ENCODE measurements at places on chromosomes 3 and 15.
A peak's percentile ranks its signal among the peaks of the same experiment; 100 is the strongest.

- DNase-seq, result no peak
Observed at GRCh38 chr3:76131396-76132153, 346.2 kb upstream of the ZNF717 start.

DNA sequence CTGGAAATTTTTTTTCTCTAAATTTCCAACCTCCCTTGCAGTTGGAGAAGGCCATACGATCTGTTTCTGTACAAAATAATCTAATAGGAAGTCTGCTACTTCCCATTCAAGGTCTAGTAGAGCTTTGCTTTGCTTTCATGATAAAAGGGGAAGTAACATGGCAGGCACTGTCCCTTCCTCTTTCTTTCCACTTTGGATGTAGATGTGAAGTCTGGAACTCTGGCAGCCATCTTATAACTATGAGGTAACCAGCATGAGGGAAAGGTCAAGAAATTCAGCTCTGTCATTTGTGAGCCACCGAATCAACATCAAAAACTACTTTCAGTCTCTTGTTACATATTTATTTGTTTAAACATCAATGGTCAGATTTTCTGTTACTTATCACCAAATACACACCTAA, 156.3 kb downstream of the MTHFS start:
- DNase-seq, result no peak

DNA sequence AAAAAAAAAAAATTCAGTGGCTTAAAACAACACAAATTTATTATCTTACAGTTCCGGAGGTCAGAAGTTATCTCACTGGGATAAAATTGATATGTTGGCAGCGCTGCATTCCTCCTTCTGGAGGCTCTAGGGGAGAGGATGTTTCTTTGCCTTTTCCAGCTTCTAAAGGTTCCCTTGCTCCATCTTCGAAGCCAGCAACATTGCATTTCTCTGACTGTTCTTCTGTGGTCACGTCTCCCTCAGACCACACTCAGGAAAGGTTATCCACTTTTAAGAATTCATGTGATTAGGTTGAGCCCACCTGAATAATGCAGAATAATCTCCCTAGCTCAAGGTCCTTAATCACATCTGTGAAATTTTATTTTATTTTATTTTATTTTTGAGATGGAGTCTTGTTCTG, 23.4 kb upstream of the ACAP2 start:
- DNase-seq, result no peak

DNA sequence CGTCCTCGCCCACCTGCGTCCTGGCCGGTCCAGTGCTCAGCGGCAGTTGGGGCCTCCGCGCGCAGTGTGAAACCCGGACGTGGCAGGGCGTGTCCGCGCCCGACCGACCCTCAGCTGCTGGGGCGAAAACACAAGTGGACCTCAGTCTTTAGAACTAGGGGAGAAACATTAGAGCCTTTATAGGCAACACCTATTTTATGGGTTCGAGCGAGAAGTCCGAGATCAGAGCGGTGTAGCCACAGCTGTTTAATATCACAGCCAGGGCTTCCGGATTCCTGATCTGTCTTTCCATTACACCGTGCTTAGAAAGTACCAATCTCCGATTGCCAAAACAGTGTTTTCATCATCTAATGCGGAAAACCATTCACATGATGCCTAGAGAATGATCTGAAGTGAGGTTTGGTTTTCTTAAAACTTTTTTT, 506 bp downstream of the RAD51 start:
- DNase-seq, result no peak

GRCh38 chr15:69574506-69574905, 121.9 kb downstream of the RPLP1 start:
- no peak for DNase-seq

DNA sequence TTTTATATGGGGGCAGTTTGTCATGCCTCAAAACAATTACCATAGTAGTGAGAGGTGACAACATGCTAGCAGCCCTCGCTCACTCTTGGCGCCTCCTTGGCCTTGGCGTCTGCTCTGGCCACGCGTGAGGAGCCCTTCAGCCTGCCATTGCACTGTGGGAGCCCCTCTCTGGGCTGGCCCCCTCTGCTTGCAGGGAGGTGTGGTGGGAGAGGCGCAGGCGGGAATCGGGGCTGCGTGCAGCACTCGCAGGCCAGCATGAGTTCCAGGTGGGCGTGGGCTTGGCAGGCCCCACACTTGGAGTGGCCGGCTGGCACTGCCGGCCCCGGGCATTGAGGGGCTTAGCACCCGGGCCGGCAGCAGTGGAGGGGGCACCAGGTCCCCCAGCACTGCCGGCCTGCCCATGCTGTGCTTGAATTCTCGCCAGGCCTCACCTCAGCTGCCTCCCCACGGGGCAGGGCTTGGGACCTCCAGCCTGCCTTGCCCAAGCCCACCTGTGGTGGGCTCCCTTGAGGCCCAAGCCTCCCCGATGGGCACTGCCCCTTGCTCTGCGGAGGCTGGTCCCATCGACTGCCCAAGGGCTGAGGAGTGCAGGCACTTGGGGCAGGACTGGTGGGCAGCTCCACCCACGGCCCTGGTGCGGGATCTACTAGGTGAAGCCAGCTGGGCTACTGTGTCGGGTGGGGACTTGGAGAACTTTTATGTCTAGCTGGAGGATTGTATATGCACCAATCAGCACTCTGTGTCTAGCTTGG, 38.8 kb upstream of the EIF5A2 start:
- no peak for DNase-seq

DNA sequence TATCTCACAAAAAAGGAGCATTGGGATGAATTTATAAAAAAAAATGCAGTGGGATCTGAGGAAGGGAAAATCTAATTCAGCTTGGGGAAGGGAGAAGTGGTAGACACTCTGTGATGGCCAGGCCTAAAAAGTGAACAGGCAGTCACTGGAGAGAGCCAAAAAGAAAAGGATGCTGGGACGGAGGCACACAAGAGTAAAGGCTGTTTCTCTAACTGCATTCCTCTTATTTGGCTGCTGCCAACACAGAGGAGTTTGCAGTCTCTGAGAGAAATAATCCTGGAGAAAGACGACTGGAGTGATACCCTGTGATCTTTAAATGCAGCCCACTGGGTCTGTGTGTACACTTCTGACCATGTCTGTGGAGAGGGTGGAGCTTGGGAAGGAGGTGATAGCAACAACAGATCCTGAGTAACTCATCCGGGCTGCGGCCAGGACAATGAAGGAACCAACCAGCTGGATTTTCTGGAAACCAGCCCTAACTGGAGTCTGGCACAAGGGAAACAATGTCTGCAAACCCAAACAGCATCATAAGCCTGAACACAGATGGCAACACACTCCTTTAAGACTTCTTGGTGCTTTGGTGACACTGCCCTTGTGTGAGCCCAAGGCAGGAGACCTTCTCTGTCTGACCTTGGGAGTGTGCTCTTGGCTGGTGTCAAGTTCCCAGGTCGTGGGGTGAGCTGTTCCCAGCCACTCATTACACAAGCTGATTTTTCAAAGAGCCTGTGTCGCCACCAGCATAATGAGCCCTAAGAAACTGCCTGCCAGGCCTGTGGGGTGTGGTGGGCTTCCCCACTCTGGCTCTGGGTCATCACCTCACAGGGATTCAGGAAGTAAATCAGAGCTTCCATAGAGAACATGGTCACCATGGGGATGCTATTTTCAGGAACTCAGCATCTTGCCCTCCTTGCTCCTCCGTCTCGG, 8.0 kb downstream of the FYCO1 start:
- no peak for DNase-seq

DNA sequence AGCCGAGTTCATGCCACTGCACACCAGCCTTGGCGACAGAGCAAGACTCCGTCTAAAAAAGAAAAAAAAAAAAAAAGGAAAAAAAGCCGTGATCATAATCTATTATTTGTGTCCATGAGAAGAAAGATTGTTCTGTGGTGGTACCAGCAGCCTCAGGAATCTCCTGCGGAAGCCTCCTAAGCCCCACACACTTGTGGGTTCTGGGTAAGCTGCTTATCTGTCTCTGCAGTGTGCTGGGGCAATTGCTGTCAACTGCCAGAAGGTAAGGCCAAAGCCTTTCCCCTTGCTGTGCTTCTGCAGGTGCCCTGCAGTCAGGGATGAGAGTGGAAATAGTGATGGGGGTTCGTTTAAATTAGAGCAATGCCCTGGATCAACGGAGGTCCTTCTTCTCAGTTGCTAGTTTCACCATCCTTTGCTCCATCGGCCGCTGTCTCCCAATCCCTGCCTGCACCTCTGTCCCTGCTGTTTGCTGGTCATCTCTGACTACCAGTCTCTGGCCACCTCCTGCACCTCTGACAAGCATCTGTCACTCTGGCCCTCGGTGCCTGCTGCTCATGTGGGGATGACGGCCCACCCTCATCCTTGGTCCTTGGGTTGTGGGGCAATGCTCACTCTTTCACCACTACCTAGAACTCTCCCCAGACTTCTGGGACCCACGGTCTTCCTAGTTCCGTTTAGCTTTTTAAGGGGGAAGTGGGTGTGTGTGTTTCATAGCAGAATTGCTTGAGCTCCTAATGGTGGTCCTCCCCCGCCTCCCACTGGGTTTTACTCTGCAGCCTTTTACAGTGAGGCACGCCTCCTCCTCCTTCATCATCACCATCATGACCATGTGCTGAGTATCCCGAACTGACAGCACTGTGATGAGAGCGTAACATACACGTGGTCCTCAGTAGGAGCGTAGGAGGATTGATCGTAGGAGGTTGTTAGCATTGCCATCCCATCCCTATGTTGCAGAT, 25.5 kb downstream of the CHRD start:
- no peak for DNase-seq

DNA sequence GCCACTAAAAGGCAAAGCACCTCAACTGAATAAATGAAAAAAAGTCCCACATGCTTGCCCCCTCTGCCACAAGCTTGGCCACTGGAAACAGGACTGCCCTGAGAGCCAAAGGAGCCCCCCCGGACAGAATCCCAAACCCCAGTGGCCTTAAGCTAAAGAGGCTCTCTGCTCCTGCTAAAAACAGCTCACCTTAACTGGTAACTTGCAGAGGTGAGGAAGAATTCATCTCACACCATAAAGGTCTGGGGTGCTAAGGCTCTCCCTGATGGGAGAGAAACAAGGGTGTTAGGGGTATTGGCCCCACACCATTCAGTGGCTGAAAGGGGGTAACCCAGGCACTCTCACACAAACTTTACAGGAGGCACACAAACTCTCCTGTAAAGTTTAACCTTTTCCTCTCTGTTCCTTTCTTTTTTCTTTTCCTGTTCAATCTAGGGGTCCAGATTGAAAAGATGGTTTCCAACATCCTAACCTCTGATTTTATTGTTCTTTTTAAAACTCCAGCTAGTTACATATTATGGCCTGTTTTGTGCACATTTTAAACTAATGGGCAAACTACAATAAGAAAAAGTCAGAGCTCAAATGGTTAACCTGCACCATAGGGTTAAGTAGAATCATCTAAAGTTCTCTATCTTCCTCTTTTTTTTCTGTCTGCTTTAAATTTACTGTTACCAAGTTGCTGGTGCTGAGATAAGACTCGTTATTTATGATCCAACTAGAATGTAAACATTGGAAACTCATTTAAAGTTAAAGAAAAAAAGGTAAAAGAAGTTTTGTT, 19.9 kb downstream of the TRANK1 start:
- no peak for DNase-seq

DNA sequence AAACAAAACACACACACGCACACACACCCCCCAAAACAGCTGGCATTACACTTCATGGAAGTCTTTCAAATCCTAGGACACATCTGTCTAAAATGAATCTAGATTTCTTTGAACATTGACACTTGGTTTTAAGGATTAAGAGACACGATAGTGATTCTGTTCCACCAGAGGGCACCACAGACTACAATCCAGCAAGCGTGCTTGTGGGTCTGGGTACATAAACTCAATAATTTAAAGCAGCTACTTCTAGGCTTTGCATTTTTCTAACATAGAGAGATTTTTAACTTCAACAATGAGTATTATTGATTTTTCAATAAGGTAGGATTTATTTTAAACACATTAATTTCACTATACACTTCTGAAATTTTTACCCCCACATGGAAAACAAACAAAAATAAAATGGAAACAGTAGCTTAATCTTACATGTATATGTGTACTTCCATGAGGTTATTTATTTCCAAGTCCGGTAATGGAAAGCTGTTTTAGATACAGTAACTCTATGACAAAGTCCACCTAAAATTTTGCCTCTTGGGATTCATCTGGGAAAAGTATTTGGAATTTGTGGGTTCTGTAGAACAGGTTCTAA, 564.0 kb upstream of the TGFBR2 start:
- DNase-seq, result peak; percentile 24

- no peak for DNase-seq
Observed at GRCh38 chr15:59751552-59752413, 62.7 kb upstream of the BNIP2 start.

GRCh38 chr15:44676676-44677075, 13.2 kb upstream of the SPG11 start:
- no peak for DNase-seq

- no peak for DNase-seq
Observed at GRCh38 chr3:49498648-49499047, 28.6 kb downstream of the DAG1 start.

GRCh38 chr15:57606048-57606447, 14.3 kb downstream of the MYZAP start:
- DNase-seq, result no peak

DNA sequence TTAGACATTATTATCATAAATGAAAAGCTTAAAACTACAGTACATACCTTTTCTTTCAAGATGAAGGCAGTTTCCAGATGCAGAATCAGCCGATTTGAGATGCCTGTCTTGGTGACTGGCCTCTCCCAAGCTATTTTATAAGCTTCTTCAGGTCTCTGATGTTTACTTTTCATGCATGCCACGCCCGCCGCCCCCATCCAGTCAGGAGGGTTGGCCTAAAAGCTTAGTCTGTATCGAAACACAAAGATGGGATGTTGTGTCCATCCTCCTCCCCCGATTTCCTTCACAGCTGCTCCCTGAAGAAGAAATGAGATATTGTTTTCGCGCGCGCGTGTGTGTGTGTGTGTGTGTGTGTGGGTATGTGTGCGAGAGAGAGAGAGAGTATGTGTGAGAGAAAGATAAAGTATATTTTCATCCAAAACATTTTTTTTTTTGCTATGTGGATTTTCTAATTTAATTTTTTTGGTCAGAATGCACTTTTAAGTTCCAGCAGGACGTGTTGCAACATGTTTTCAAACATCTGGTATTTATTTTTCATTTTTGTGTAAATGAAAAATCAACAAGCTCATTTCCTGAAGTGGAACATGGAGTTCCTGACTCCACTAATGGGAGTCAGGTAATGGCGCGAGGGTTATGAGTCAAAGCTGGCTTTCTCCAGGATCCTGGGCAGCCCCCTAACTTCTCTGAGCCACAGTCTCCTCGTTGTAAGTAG, at the start of gene APOD:
Gene APOD (minus strand): TSS at position 110 of the 712 bp plus-strand sequence. CDS start 4,479 bp downstream, outside the sequence.
- no peak for DNase-seq

- DNase-seq, result no peak
Observed at GRCh38 chr15:97748576-97748975, 211.9 kb upstream of the ARRDC4 start.

GRCh38 chr3:144444546-144444945, 472.9 kb downstream of the DIPK2A start:
- no peak for DNase-seq

DNA sequence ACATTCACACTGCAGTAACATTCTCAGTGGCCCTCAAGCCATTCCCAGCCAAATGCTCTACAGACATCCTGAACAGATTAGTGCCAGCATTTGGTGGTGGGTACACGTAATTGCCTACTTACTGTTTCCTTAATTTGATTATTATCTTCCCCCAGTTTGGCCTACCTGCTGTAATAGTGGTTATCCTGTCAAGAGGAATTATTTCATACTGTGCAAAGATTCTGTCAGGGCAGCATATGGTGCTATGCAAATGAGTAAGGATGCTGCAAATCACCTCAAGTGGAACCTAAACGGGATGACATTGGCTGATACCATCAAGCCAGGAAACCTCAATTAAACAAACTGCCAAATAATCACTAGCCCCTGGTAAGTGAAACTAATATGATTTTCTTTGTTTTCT, 88.7 kb downstream of the SEMA6D start:
- no peak for DNase-seq

- no peak for DNase-seq
Observed at GRCh38 chr15:42725331-42725903, 11.5 kb downstream of the CDAN1 start.
